ENCODE measurements at places on chromosomes 1 and 21.

- no peak for DNase-seq
Observed at GRCh38 chr1:8632102-8632501, 185.3 kb downstream of the RERE start.

DNA sequence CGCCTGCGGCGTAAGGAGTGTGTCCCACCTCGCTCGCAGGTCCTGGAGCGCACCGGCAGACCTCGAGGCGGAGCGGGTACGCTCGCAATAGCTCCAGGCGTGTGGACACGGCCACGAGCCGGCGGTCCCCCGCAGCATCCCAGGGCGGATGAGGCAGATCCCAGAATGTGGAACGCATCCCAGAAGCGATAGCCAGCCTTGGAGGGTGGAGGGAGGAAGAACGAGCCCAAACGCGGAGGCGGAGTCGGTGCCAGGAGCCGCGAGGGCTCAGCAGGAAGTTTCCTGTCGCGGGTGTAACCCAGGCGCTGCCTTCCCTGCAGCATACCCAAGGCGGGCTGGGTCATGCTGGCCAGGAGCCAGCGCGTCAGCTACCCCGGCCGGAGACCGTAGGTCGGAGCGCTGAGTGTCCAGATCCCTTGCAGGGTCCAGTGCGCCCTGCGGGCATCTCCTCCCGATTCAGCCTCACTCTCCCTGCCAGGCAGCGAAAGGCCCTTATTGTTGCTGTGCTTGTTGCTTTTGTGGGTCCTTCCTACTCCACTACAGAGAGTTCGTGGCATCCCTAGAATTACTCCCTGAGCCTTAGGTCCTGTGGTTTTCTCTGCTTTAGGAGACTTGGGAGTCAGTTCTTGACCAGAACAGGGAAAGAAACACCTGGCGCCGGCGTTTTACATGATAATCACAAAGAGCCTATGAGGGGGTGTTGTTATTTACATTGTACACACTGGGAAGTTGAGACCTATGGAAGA lies 27.7 kb downstream of the STYXL2 start:
- DNase-seq, result no peak

- no peak for DNase-seq
Observed at GRCh38 chr1:58754073-58754613, 29.7 kb downstream of the JUN start.

DNA sequence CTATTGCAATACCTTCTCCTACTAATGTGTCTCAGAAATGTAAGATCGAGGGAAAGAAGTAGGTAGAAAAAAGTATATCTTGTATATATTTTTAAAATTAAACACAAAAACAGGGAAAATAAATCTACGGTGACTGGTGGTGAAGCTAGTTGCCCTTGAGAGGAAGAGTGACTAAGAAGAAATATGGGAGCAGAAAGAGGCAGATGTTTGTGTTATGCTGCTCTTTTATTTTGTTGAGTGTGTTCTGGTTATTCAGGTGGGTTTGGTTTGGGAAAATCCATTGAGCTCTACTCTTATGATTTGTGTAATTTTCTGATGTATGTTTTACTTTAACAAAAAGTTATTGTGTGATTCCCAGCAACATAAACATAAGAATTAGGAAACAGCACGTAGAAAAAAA lies 444.9 kb upstream of the B3GALT2 start:
- DNase-seq, result no peak

DNA sequence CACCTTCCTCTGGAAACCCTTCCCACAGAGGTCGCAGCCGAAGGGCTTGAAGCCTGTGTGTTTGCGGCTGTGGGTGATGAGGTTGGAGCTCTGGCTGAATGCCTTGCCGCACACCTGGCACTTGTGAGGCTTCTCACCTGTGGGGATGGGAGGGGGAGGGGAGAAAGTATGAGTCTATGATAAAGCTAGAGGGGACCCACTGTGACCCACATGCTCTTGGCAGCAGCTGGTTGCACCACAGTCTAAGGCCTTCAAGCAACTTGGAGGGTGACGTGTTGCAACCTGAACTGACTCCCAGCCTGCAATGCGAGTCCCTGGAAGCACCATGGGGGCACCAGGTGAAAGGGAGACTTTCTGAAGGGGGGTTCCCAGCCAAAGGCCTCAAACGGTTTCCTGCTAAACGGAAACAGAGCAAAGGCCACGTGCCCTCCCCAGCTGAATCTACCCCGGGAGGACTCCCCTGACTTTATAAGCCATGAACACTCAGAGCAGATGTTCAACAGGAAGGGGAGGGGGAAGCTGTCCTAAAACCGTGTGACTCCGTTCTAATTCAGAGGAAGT lies 10.6 kb downstream of the GFI1 start:
- DNase-seq, result no peak

DNA sequence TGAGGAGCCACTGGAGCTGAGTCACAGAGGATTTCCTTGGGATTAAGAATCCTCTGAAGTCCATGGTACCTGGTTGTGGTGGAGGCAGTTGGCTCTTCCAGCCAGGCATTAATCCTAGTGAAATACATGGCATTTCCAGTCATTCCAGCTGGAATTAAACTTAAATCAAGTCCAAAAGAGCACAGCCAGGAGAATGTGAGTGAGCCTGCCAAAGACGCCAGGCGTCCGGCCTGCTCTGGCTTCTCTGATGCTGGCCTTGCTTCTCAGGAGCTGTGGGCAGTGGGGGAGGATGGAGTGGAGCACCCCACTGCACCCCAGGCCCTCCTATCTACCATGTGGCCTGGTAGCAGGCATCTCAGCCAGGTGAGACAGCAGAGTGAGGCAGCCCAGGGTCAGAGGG lies 23.4 kb upstream of the TENT5C start:
- DNase-seq, result no peak

DNA sequence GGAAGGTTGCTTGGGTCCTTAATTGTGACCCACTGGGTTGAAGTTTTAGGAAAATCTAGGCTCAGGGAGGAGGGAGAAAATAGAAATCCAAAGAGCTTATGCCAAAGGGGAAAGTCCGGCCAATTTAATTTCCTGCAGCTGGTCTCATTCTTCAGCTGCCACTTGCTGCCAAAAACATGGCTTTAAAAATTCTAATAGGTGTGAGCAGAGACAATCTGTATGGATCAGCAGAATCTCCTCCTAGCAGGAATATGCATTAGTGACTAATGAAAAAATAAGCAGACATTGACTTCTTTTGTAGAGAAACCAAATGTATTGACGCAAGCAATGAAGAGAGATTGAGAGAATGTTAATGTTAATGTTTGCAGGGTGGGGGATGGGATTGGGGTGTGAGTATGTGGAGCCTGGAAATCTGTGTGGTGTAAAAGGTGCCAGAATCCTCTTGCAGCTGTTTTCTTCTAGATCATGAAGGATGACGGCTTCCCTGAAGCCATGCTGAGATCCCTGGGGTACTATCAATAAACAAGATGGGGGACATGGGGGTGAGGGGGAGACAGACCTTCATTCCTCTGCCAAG lies 35.3 kb downstream of the VWA5B1 start:
- DNase-seq, result no peak

DNA sequence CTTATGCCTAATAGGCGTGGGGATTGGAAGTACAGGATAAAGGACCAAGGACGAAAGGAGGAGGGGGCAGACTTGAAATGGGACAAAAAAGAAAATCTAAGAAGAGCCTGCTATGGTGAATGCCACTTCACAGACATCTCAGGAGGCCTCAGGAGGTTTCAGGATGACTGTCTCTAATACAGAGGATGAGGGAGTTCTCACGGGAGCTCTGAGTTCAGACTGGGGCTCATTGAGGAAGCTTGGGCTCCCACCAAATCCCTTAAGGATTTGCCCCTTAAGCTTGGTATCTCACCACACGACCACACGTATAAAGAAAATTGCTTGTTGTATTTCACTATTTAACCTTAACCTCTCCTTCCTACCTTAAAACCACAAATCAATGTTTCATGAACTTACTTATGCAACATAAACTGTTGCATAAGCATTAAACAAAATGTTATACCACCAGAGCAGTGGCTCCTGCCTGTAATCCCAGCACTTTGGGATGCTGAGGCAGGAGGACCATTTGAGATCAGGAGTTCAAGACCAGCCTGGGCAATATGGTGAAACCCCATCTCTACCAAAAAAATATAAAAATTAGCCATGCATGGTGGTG lies 12.4 kb downstream of the SLC30A1 start:
- DNase-seq, result no peak

GRCh38 chr1:172679000-172679772 lies 20.3 kb downstream of the FASLG start:
- DNase-seq, result no peak

- no peak for DNase-seq
Observed at GRCh38 chr1:2563205-2563604, 7.0 kb downstream of the TNFRSF14 start.

DNA sequence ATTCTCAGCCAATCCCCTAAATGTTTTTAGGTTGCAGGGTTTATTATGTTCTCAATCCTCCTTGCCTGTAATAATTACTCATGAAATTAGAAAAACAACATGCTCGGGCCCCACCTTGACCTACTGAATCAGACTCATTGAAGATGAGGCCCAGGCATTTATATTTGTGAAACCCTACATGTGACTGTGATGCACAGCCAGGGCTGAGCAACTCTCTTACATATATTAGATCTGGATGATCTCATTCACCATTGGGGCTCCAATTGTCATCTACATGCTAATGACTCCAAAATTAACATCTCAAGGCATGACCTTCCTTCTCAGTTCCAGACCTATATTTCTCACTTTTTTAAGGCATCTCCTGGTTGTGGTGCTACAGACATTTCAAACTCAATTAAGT lies 103.3 kb downstream of the WDR3 start:
- DNase-seq, result no peak

GRCh38 chr1:94820936-94821335 lies 779 bp downstream of the SLC44A3 start:
- no peak for DNase-seq

DNA sequence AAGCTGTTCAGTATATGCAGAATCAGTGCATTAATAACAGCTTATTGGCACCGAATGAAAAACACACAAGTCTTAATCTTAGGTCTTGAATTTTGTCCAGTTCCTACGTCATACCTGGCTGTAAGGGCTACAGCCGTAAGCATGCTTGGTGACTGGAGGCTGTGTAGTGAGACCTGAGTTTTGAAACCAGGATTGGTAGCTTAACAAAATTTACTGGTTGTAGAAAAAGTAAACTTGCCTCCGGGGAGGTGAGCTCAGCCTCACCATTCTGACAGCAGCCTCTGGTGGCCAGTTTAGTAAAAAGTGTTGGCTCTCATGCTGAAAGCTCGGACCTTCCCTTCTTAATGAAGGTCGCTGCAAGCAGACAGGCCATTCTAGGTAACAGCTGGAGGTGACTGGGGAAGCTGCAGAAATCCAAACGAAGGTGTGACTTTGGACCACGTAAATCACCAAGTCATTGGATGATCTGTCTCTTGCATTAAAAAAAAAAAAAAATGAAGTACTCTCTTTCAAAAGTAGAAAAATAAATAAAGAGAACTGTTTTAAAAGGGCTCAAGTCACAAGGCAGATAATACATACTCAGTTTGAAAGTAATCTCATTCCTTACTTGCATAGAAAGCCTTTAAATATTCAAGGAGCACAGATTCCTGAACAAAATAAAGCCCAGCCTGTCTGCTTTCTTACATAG lies 48.9 kb downstream of the HLCS start:
- no peak for DNase-seq

- no peak for DNase-seq
Observed at GRCh38 chr1:24901791-24902470, 28.1 kb downstream of the RUNX3 start.

DNA sequence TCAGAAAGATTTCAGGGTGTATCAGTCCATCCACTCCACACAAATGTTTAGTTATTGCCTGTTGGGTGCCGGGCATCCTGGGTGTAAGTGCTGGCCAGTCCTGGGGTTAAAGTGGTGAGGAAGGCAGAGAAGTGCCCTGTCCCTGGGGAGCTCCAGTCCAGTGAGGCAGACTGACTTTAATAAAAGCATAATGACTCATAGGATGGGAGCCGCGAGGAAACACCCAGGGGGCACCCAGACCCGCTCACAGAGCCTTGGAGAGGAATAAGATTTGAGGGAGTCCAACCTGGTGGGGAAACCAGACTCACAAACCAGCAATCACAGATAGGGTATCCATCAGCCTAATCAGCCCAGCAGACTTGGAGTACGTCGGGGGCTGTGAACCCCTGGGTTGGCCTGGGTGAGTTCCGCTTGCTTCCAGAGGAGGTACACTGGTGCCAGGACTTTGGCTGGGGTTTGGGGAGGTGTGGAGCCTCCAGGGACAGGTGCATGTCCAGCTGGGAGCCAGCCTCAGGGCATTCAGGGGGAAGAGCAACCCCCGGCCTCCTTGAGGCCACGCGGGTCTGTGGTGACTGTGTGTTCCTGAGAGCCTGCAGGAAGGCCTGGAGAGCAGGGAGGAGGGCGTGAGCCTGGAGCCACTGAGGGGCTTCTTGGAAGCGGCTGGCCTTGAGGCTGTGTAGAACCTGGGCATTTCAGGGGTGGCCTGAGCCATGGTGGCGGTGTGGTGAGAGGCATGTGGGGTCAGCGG lies 3.7 kb downstream of the PEAR1 start:
- DNase-seq, result no peak

GRCh38 chr1:40861224-40862003 lies 749 bp downstream of the CITED4 start:
- DNase-seq, result no peak
